ENCODE measurements at places on chromosomes 11 and 22.

- DNase-seq, result no peak
These were observed 68.2 kb upstream of the BMAL1 start for GRCh38 chr11:13209379-13209778.

GRCh38 chr11:13962562-13963168 is at the start of gene SPON1:
TSS of gene SPON1 (plus strand) at chr11:13962723. CDS start at chr11:13962905, 182 bp downstream.
- DNase-seq, result peak; percentile 14

GRCh38 chr11:34595391-34595790 is 25.5 kb upstream of the EHF start:
- no peak for DNase-seq

- no peak for DNase-seq
These were observed 30.3 kb upstream of the PAX6 start for GRCh38 chr11:31841435-31841834.

DNA sequence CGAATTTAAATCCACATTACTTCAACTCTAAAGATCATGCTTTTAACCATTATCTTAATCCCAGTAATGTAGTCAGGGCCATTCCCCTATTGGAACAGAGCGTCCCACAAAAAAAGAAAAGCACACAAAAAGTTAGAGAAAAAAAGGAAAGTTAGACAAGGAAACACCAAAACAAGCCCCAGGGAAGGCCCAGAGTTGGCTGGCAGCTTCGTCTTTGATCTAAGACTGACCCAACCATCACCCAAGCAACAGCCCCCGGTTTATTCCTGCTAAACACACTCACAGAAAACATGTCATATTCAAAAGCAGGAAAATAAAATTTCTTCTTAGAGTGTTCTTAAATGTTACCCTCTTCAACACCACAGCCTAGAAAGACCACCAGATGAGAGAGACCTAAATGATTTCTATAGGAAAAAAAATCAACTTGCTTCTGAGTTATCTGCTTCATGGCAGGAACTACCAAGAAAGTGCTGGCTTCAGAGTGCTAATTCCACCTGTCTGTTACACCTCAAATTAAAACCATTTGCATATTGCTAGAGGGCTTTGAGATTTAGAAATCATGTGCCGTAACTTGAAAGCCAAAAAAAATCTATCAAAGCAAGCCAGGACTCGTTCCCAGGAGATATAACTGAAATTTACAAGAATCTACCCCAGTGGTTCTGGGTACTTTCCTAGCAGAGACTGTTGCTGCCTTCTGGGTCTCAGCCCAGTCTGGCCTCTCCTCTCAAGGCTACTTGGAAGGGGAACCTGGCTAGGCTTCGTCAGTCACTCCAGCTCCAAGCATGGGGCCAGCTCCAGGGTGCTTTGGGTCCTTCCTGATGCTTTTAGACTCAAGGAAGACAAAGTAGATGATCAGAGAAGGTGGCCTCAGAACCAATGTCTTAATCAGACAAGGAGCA is 31.2 kb downstream of the POU2AF3 start:
- no peak for DNase-seq

GRCh38 chr11:14577835-14578529 is 57.8 kb upstream of the PSMA1 start:
- DNase-seq, result peak; percentile 60

DNA sequence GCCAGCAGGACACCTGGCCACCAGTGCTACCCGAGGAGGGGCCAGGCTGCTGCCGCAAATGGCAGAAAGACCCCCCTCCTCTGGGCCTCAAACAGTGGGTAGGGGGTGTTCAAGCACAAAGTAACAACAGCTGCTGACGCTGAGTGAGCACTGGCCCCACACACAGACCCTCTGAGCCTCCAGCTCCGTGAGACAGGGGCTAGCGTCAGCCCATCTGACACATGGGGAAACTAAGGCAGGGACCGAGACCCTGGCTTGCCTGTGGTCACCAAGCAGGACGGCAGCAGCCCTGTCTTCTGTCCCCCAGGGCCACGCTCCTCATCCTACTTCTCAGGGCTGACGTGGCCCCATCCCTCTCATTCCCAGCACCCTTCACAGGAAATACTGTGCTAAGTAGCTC is 36.5 kb downstream of the NUP50 start:
- DNase-seq, result no peak

DNA sequence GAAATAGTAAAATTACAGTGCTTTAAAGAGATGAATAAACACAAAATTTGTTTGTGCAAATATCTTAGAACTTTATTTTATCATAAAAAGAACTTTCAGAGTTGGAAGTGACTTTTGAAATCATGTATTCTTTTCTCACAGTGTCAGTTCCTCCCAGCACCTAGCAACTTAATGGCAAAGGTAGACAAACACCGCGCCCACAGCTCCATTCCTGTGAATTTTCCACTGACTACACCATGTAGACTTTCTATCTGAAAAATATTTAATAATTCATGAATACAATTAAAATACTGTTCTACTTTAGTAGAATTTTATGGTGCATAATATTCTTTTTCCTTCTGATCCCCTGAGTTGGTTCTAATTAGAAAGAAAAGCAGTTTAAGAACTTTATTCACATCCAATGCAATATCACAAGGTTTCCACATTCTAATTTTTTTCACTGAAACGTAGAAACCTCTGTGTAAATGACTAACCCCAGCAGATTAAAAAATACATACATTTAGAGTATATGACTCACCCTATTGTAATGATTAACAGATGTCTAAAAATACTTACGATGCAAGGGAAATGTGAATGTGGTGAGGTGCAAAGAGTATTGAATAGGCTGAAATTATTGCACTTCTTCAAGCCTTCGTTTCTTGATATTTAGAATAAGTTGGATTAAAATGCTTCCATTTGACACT is 218.2 kb upstream of the CCDC179 start:
- DNase-seq, result no peak

DNA sequence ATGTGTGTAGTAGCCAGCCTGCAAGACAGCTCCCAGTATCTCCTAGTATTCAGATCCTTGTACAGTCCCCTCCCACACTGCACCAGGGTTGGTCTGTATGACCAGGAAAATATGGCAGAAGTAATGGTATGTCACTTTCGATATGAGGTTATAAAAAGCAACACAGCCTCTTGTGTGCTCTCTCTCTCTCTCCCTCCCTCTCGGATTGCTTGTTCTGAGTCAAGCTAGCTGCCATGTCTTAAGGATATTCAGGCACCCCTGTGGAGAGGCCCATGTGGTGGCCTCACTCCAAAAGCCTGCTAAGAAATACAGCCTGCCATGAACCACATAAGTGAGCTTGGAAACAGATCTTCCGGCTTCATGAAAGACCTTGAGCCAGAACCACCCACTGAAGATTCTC is 25.4 kb downstream of the FXYD6 start:
- DNase-seq, result no peak

GRCh38 chr11:110431051-110431672 is 1.4 kb downstream of the FDX1 start:
- DNase-seq, result peak; percentile 43

- no peak for DNase-seq
These were observed 684.9 kb upstream of the CCDC90B start for GRCh38 chr11:83971063-83971462.

- no peak for DNase-seq
These were observed 47.1 kb downstream of the ASCL2 start for GRCh38 chr11:2223153-2223794.

GRCh38 chr11:16788141-16789062 is 50.0 kb downstream of the C11orf58 start:
- peak; percentile 67 for DNase-seq

DNA sequence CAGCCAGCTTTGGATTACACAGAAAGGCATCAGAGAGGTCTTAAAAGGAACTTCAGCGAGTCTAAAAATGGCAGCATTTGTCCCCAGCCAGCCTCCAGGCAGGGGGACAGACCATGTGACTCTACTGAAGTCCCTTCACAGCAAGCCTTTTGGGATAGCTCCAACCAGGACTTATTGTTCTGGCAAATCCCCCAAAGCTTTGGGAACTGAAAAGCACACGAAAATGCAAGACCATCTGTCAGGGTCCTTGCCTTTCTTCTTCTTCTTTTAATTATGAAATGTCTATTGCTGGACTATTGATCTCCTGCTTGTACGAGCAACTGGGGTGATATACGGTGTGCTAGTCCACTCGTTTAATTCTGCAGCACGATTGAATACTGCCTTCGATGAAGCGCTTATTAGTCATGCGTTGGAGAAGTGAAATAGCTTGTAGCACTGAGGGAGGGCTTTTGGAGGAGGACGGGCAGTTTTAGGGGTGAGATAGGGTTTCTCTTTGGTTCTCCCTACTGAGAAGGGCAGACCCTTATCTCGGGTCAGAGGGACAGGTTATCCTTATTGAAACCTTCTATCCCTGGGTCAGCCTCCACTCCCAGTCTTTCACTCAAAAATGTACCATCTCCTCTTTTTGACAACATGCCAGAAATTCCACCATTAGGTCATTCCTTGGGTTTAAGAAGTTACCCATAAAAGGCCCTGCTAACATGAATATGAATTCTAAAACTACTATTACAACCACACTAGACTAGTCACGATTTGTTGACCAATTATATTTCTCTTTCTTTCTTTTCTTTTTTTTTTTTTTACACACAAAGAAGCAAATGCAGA is 416.4 kb downstream of the MIAT start:
- no peak for DNase-seq

- DNase-seq, result no peak
These were observed 56.2 kb upstream of the CRYBB3 start for GRCh38 chr22:25143156-25144076.

- DNase-seq, result peak; percentile 28
These were observed 12.1 kb downstream of the MAPK8IP2 start for GRCh38 chr22:50612528-50613221.

DNA sequence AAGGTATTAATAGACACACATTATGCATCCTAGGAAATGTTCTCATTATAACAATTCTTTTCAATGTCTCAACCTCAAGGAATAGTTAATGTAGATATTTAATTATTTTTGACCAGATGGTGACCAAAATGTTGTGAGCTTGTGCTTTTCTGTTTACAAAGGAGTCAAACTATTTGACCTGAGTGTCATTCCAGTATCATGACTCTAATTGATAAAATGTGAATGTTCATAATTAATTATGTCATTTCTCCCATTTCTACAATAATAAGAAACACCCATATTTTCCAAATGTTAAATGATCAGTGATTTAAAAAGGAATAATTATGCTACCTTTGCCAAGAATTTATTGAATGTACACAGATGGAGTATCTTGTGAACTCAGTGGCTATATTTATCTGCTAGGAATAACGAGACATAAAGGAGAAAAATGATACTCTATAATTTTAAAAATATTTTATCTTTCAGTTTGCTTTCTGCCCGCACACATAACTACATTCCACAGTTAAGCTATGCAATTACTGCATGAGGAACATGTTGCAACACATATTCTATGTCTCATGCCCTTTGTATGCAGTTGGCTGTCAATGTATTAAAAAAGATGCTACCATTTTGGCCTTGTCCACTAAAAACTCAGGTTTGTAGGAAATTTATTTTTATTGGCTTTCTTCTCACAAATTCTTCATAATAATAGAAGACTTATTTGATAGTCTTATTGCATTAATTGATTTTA is 376.7 kb upstream of the CCDC179 start:
- no peak for DNase-seq

GRCh38 chr11:28384418-28384817 is 276.2 kb downstream of the METTL15 start:
- no peak for DNase-seq

DNA sequence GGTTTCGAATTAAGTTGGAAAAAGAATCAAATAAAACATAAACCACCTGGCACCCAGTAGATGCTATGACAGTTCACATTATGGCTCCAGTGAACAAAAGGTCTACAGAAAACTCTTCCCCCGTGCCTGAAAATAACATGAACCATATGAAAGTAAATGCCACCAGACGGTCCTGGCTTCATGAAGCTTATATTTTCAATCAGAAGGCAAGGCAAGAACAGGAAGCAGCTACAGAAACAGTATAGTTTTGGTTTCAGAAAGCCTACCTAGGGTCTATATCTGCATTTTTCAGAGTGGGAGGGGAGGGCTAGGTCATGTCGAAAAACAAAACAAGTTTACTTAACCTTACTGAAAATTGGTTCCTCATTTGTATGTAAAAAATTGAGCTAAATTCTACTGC is 9.8 kb downstream of the RAB30 start:
- peak; percentile 42 for DNase-seq

DNA sequence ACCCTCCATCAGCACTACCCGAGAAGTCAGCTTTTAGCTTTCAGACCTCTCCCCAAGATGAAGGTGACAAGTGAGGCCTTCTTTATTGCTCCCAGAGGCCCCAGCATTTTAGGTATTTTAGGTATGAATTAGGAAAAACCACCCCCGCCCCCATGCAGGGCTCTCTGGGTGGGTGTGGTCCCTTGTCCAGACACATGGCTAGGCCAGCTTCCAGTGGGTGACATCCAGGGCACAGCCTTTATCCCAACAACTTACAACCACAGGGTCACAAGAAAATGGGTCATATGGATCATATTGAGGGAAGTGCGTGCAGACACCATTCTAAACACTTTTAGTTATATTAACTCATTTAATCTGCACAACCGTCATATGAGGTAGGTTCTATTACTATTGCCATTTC is 42.1 kb downstream of the RIBC2 start:
- no peak for DNase-seq

DNA sequence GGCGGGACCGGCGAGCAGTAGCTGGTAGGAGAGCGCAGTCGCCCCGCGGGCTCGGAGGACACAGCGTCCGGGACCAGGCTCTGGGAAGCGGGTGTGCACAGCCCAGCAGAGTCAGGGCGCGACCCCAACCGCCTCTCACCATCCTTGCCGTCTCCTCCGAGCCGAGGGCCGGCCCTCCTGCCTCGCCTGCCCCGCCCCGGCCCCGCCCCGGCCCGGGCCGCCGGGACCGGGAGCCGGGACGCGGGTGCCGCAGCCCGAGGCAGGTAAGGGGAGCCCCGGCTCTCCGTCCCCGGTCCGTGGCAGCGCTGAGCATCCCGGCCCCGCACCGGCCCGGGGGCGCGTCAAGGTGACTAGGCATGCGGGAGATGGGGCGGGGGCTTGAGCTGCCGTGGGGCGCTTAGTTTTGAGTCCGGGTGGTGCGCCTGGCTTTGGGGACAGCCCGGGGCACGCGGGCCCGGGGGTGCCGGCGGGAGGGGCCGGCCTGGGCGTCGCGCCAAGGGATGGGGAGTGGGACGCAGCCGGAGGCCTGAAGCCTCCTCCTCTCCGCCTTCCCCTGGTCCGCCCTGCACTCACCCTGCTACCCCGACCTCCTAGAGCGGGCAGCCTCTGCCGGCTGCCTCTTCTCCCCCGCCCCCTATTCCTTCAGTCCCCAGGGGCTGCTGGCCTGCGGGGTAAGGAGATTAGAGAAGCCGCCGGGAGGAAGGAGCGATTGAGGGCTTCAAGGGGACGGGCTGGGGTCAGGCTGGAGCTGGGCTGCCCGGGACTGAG is at the start of gene ABCG4:
Gene ABCG4, plus strand, starts transcription at position 35 of the 768 bp plus-strand sequence. CDS start 914 bp downstream, outside the sequence.
- DNase-seq, result no peak

GRCh38 chr11:118128310-118128709 is 24.3 kb downstream of the SCN4B start:
- no peak for DNase-seq

GRCh38 chr22:40391417-40391816 is 21.0 kb downstream of the SGSM3 start:
- DNase-seq, result no peak

- no peak for DNase-seq
These were observed 4.9 kb upstream of the PTS start for GRCh38 chr11:112221274-112221835.

- DNase-seq, result peak; percentile 48
These were observed 23.8 kb upstream of the ALDH3B2 start for GRCh38 chr11:67698247-67698646.

All from activated CD4-positive, alpha-beta T cell treated with anti-CD3 and anti-CD28 coated beads, Interleukin-2, Interleukin-6, amounts not matched to agents 100 ng/mL and 50 ng/mL, durations not matched to agents 16 hours and 8 hours (primary cell).